ENCODE measurements at places on chromosomes 2 and 18.

DNA sequence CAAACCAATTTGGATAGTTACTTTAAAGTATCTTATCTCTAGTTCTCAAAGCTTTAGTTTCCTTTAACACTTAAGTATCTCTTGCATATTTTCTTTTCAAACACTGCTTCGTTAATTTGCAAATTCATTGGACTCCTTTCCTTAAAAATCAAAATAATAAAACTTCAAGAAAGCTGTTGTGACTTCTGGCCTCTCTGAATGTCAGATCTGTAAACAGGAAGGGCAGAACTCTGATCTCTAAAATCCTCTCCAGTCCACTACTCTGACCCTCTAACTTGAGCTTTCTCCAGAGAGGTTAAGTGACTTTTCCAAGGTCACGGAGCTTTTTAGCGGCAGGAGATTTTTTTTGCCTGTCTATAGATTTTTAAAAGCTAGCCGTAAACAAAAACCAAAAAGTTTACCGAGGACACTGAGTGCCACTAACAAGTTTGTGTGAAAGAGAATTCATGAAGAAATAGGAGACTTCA lies 155.5 kb downstream of the TGIF1 start:
- DNase-seq = no peak

GRCh38 chr2:237026981-237027711 lies 58.5 kb upstream of the COPS8 start:
- peak; percentile 75 for DNase-seq

DNA sequence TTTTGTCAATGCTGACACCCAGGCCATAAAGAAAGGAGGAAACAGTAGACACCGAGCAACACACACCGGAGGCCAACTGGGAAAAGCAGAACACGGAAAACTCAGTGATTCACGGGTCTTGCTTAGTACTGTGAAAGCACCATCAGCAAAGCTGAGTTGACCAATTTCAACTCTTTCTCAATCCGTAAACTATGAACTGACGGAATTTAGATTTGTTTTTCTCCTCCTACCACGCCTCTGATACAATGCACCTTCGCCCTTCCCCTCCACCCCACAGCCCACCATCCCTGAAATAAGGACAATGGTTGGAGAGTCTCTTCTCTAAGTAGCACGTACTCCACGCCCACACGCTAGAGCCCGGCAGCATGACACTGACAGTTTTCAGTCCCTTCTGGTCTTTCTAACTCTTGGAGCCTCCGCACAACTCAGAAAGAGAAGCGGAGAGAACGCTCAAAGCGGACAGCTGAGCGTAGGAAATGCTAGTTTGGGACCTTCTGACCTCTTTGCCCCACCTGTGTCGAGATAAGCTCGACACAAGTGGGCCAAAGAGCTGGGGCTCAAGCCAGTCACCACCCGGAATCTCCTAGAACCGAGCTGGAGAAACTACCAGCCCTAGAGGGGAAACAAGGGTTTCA lies 669 bp downstream of the LNPK start:
- DNase-seq = peak; percentile 65

DNA sequence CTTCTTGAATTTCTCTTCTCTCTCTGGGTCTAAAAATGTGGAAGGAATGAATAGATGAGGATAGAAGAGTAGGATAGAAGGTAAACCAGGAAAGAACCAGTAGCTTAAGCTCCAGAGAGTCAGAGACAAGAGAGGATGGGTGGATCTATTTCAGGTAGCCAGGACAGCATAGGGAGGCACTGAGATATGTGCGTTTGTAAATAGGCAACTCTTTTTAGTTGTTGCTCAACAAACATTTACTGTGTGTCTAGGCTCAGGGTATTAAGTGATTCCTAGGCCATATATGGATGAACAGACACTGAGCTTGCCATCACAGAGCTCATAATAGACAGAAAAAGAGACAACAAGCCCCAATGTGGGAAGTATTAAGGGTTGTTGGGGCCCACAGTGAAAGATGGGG lies 160.5 kb downstream of the NAPG start:
- no peak for DNase-seq

- no peak for DNase-seq
Measured at GRCh38 chr2:237406371-237406895, 7.5 kb downstream of the COL6A3 start.

- DNase-seq = no peak
Measured at GRCh38 chr18:8364385-8364784, 244.9 kb upstream of the RAB12 start.

GRCh38 chr2:143875295-143876233 lies 644.4 kb downstream of the ZEB2 start:
- no peak for DNase-seq
